Activated CD4-positive, alpha-beta T cell treated with anti-CD3 and anti-CD28 coated beads for 1 hour (primary cell): ENCODE measurements at places on chromosomes 5 and 9.

GRCh38 chr9:28688172-28688571 is 1114.9 kb upstream of the C9orf72 start:
- DNase-seq, result no peak

- DNase-seq, result no peak
Measured at GRCh38 chr5:111784491-111785181, 27.6 kb upstream of the NREP start.

- DNase-seq, result no peak
Measured at GRCh38 chr9:99037769-99038483, 67.0 kb upstream of the TGFBR1 start.

DNA sequence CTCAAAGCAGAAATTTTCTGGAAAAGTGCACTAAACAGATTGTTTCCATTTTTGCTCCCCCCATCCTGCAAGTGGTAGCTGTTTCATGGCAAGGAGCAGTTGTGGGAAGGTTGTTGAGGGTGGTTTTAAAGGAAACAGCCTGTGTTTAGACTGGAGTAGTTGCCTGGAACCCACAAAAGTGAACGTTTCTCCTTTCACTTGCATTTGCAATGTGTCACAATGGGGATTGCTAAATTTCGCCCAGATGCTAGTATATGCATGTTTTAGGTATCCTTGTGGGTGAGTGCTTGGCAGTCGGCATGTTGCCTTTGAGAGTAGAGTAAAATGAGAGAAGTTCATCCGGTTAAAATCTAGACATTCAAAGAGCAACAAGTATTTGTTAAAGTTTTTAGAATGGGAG is 1099.9 kb upstream of the DMAC1 start:
- DNase-seq, result no peak

GRCh38 chr9:75083188-75083970 is 4.6 kb downstream of the NMRK1 start:
- no peak for DNase-seq

DNA sequence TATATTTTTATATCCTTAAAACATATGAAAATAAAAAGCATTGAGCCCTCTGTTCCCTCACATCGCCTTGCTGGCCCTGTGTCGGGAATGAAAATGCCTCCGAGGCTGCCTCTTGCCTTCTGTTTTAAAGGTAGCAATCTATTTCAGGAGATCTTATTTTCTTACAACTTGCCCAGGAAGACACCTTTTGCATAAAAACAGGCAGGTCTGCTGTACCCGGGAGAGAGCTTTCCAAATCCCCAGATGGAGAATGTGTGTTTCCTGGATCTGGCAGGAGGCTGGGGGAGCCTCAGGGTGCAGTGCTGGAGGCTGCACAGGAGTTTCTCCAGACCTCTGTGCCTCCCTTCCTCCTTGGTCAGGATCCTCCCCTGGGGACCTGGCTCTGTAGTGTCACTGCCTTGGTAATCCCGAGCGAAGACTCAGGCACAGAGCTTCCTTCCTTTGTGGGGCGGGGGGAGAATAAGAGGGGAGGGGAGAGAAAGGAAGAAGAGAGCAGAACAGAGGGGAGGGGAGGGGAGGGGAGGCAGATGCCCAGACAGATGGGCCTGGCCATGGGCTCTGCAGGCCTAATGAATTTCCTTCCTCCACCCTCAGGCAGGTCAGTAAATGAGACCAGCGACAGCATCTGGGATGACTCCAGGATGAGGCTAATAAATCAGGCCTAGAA is 104.0 kb upstream of the BOD1 start:
- DNase-seq, result no peak
